ENCODE measurements at places on chromosomes 6 and 20.

- DNase-seq: no peak
Observed at GRCh38 chr6:34514593-34515472, 41.3 kb downstream of the SPDEF start.

DNA sequence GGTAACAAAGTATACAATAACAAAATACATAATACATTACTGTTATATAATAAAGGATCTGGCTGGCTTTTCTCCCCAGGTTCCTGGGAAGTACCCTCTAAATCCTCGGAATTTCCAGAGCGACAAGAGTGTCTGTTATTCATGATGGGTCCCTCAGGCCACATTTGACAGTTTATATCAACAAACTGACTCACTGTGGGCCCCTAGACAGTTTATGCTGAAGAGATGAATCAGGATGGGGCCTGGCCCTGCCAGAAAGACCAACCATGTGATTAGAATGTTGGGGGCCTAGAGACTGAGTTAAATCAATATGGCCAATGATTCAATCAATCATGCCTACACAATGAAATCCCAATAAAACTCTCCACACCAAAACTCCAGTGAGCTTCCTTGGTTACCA is 13.5 kb downstream of the USP45 start:
- no peak for DNase-seq

DNA sequence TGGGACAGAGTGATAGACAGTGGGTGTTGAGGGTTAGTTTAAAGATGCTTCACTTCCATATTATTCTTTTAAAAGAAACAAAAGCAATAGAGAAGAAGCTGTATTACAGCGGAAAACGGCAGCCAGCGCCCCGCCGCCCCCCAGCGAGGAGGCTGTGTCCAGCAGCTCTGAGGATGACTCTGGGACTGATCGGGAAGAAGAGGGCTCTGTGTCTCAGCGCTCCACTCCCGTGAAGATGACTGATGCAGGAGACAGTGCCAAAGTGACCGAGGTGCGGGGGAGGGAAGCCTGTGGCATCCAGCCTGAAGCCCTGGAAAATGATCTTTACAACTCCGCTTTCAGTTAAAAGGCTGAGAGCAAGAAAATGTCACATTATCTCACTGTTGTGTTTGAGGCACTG is 100.2 kb downstream of the FIG4 start:
- DNase-seq: no peak

- no peak for DNase-seq
Observed at GRCh38 chr6:73528897-73529296, 8.1 kb upstream of the EEF1A1 start.

GRCh38 chr20:16390991-16391390 is 182.3 kb downstream of the KIF16B start:
- DNase-seq: no peak

DNA sequence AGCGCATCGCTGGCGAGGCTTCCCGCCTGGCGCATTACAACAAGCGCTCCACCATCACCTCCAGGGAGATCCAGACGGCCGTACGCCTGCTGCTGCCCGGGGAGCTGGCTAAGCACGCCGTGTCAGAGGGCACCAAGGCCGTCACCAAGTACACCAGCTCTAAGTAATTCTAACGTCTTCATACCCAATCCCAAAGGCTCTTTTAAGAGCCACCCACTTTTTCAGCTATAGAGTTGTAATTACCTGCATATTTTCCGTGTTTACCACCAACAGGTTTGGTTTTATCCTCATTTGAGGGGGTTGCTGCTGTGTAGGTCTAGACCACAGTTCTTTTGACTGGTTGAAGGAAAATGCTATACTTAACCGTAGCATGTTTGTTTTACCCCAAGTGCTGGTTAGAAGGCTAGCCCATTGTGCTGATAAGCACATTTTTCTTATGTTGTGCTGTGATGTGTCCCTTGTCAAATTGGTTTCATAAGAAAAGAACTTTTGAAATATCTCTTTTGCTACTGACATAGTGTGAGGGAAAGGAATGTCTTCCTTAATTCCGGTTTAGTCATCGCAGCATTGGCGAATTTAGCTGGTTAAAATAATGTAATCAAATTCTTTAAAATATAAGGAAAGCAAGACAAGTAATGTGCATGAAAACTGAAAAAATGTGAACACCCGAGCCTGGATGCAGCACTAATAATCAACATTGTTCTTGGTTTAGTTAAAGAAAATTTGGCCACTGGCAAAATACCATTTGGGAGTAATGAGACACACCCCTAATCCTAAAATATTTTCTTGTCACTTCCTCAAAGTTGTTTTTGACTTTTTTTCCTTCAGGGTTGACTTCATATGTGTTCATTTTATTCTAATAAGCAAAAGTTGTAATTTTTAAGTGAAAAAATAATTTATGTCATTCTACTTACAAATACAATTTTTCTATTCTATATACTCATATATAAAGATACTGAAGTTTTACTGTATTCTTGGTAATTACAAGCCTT is 112.8 kb downstream of the HFE start:
- DNase-seq: no peak

- DNase-seq: no peak
Observed at GRCh38 chr20:59232618-59233017, 67.8 kb upstream of the EDN3 start.

DNA sequence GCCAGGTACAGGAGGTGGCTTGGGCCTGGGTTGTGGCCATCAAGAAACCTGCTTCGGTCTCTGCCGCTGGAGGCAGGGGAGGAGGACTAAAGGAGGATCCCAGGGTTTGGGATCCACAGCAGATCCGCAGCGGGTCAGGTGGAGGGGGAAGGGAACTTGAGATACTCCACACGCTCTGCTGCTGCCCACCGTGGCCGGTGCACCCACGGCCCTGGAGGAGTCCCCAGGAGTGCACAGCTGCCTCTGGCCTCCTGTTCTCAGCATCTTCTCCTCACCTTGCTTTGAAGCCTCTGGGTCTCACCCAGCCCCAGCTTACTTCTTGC is 286.8 kb downstream of the CDH4 start:
- no peak for DNase-seq

DNA sequence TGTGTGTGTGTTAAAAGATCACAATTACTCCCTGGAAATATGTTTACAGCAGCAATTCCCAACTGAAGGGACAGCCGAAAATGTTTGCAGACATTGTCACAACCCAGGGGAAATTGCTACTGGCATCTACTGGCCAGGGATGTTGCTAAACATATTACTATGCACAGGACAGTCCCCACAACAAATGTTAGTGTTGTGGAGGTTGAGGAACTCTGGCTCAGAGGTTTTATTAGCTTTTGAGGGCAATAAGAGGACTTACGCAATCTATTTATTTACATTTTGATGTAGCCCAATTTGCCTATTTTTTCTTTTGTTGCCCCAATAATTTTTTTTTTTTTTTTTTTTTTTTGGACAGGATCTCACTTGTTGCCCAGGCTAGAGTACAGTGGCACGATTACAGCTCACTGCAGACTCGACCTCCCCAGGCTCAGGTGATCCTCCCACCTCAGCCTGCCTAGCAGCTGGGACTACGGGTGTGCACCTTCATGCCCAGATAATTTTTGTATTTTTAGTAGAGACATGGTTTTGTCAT is 154.1 kb downstream of the RPS12 start:
- DNase-seq: no peak

DNA sequence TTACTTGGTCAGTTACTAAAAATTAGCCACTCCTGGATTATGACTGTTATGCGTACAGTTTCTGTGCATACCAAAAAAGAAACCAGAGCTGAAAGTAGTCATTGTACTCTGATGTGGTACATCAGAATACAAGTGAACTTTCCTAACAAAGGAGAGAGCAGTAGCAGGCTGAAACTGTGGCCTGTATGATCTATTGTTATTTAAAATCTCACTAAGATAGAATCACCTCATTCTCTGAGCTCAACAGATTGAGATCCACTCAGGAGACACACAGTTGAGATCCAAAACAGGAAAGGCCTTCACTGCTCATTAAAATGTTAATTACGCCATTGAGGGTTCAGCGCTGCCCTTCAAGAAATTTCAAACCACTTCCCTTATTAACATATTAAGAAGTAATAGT is 576.4 kb downstream of the LMBRD1 start:
- DNase-seq: no peak

GRCh38 chr6:11705483-11705882 is 73.1 kb downstream of the ADTRP start:
- no peak for DNase-seq

- no peak for DNase-seq
Observed at GRCh38 chr6:5809450-5809849, 197.3 kb downstream of the NRN1 start.

GRCh38 chr20:64050261-64051032 is 1.0 kb upstream of the SOX18 start:
- no peak for DNase-seq

DNA sequence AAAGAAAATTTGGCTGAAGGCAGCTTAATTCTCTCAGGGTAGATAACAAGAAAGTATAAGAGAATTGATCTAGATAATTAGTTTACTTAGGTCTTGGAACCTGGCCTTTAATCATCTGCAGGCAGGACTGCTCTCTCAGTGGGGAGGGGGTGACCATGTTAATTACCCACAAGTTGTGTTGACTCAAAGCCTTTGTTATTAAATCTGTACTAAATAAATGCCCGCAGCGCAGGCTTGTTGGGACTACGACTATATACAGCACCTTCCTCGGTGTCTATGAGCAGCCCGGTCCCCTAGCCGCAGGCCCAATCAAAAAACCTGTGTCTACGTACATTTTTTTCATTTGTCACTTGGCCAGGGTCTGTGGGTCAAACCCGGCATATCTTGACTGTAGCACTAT is 15.6 kb upstream of the ZNF451 start:
- DNase-seq: no peak

DNA sequence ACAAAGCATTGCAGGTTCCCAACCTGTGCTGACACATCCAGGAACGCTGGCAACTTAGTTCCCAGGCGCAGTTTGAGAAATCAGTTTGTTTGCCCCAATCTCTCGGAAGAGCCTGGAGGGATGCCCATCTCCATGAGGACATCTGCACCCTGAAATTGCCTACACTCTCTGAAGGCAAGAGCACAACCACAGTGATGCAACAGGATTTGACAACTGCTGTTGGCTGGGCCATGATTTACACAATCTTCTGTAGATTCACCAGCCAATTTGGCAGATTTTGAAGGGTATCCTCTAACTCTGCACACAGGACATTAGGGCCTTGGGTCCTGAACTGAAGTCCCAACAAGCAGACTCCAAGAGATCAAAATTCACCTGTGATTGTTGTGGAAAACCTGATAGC is 3.4 kb downstream of the APMAP start:
- no peak for DNase-seq

DNA sequence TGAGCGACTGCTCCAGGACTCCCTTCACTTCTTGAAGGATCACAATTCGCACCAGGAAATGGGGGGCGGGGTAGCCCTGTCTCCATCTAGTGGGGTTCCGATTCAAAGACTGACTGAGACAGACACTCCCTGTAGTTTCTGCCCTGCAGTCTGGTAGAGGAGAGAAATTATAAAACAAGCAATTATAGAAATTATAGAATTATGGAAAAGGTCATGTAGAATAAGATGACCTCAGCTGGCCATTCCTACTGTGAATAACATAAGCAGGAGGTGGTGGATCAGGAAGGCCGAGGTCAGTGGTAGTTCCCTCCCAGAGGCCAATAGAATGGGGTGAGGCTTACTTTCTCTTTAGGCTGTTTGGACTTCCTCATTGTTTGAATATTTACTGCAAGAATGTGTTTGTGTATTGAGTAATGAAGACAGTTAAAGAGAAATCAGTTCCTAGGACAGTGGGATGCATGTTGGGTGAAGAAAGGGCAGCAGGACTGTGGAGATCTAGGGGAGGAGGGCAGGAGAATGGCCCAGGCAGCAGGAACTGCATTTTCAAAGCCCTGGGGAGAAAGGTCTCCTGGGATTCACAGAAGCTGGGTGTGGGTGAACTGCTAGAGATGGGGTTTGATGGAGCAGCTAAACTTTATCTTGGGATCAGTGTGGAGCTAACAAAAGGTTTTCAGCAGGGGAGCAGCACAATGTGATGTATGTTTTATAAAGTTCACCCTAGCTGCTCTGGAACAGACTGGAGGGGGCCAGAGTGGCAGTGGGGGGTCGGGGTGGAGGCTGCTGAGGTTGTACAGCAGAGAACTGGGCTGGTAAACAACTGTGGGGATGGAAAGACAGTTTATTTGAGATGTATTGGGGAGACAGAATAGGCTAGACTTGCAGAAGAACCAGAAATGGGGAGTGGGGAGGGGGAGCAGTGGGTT is 2.1 kb downstream of the ZNF341 start:
- no peak for DNase-seq

DNA sequence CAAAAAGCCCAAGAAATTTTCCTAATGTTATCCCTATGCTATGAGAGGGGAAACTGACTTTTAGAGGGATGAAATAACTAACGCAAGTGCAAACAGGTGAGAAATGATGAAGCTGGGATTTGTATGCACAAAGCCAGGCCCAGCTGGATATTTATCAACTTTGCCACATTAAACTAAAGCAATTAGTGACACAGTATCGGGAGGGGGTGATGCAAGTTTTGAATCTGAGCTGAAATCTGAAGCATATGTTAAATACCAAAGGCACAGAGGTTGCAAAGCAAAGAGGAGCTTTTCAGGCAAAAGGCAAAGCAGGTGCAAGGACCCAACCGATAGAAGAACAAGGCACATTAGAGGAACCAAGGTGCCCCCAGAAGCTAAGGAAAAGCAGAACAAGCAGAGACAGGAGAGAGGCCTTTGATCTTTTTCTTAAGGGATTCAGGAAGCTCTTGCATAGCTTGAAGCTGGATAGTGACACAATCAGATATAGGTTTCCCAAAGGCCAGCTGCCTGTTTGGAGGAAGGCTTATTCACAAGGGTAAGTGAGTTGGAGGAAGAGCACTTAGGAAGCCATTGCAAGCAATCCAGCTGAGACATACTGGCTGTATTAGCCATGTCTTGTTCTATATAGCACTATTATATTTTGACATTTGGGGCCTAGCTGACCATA is 207.5 kb downstream of the HIVEP2 start:
- DNase-seq: no peak

- no peak for DNase-seq
Observed at GRCh38 chr6:23154159-23154558, 584.8 kb downstream of the HDGFL1 start.

DNA sequence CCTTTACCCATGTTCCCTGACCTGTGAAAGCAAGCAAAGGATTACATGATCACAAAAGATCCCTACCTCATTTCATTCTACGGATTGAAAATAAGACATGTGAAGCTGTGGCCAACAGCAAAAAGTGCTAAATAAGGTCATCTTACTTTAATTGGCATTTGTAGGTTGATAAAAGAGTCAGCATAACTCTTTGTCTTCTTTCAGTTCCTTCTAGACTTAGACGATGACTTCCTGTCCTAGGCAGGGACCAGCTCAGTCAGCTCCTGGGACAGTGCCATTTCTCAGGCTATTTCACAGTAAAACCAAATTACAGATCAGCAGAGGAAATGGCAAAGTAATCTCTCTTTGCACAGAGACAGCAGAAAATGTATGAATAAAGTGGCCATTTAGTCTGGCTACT is 480.7 kb downstream of the RFPL4B start:
- no peak for DNase-seq

GRCh38 chr20:9294041-9294440 is 220.3 kb upstream of the LAMP5 start:
- no peak for DNase-seq

- DNase-seq: no peak
Observed at GRCh38 chr6:108853077-108853476, 4.9 kb downstream of the ARMC2 start.

All from COLO829 (cell line).